ENCODE measurements at places on chromosomes 7 and 10.

DNA sequence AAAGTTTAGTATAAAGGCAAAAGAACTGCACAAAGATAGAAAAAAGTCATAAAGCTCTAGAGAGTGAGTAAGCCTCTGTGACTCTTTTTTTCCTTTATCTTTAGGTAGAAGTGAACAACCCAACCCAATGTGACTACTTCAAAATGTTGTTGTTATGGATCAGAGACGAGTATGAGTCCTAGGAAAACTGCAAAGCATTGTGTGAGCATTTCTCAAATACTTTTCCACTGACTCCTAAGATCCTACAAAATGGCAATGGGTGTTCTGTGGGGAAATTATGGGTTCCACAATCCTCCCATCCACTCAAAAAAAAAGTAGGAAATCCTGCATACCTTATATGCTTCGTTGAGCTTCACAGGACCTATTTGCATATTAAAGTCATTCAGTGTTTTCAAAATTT, 177.1 kb downstream of the DGKI start:
- no peak for DNase-seq

GRCh38 chr7:151676759-151677158, 157.1 kb upstream of the RHEB start:
- DNase-seq = no peak

DNA sequence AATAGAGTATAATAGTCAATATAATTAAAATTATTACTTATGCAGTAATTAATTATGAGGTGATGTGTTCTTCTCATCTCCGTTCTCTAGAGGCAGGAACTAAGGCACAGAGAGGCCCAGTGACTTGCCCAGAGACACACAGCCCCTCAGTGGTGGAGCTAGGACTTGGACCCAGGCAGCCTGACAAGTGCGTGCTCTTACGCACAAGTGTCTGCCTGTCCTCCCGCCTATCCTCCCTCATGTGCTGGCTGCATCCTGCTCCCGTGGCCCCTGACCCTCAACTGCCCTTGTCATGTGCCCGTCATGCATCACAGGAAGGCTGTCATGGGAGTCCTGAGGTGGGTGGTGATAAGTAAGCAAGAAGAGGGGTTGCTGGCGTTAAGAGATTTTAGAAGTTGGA, 14.3 kb downstream of the IL2RA start:
- DNase-seq = no peak

- DNase-seq = no peak
These were observed 112.3 kb downstream of the PLXNA4 start for GRCh38 chr7:132463922-132464321.

DNA sequence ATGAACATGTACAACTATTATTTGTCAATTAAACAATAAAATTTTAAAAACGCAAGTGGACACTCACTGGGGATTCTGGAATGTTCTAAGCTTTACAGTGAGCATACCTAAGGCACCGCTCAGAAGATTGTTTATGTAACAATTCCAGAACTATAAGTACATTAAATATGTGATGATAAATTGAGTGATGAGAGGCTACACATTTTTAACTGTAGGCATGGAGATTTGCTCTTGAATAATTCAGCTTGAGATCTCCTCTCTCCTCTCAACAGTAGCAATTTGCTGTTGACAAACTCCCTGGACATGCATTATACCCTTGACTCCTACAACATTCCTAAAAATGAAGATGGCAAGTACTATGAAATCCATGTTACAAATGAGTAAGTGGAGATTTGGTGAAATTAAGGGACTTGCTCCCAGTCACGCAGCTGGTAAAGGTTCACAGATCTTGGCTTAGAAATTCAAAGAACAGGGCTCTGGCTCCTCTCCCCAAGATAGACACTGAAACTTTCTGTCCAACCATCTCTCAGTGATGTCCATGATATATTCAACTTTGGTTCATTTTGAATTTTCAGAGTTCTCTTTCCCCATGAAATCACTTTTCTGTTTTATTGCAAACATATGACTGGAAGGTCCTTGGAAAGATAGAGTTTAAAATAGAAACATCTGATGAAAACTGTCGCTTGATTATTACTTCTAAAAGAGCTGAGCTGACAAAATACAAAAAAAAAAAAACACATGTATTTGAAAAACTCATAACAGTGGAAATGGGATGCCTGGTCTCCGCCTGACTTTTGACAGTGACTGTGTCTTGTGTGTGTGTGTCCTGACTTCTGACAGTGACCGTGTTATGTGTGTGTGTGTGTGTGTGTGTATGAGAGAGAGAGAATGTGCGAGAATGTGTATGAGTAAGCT, 488.3 kb downstream of the TNS3 start:
- DNase-seq = no peak

GRCh38 chr10:78755877-78756455, 312.8 kb upstream of the ZMIZ1 start:
- DNase-seq = no peak

GRCh38 chr7:2431260-2431867, 28.0 kb downstream of the CHST12 start:
- no peak for DNase-seq

DNA sequence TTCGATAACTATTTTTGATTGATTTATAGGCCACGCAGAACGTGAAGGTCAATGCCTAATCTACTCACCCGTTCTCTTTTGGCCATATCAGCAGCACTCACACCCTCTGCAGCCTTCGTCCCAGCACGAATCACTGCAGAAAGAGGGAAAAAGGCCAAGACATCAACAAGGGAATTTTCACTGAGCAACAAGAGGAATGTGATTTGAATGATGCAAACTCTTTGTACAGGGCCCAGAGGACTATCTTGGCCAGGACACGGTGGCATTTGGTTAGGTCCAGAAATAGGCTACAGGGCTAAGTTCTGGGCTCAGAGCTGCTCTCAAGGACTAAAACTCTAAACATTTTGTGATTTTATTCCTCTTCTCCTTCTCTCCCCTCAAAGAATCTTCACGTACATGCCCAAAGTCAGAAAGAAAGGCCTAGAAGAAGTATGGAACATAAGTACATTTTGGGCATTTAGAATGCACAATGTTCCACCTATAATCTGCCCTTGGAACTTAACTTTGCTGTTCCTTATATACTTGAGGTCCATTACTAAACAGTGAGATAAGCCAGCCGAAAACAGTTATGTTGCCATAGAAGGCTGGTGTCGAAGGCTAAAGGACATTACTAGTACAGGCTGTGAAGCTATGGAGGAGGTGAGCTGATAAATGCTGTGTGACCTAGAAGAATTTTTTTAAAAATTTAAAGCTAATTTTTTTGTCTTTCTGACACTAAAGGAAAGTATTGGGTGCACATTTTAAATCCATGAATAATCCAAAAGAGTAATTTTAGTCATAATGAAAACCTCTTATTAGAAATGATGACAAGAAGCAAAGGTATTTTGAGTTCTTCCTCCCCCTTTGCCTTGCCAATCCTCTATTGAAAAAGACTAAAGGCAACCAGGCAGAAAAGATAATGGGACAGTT, 20.0 kb downstream of the RBM28 start:
- no peak for DNase-seq

GRCh38 chr7:28570113-28570969, 158.0 kb downstream of the CREB5 start:
- DNase-seq = no peak

All from T1000 (cell line).